ENCODE measurements at places on chromosomes 6 and 20.

- peak; percentile 83 for DNase-seq
Observed at GRCh38 chr6:32087574-32088486, 21.3 kb downstream of the TNXB start.

DNA sequence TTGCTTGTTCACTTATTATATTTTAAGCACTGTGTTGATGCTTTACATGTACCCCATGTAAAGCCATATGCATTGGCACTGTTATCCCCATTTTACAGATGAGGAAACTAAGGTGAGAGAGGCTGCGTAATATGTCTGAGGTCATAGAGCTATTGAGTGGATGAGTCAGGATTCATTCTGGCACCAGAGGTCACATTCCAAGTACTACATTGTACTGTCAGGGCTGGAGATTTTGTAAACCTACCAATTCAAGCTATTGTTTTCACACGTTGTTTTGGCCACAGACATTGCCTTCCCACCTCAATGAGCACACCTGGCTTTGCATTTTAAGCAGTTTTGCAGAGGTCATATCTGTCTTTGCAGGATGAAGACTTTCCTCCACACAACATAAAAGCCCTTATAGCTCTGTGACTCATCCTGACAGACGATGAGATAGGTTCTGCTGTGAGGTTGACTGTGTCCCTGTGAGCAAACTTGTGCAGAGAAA, 33.2 kb downstream of the ANKS1A start:
- no peak for DNase-seq

DNA sequence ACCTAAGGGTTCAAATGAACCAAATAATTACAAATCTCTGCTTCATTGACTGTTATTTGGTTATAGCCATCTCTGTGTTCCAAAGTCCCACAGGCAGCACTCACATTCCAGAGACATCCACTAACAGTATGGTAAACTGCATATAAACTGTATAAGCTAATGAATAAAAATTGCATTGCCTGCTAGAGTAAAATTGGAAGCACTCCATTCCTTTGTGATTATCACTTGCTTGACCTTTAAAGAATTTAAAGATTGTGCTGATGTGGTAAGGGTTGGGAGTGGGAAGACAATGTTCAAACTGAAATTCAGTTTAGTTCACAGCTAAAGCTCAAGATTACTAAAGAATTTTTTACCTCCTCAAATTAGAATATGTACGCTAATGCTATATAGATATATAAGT, 31.0 kb upstream of the OSTM1 start:
- DNase-seq = no peak

- DNase-seq = no peak
Observed at GRCh38 chr6:924661-925060, 231.7 kb upstream of the EXOC2 start.

GRCh38 chr6:148535976-148536375, 193.3 kb downstream of the SASH1 start:
- DNase-seq = no peak

DNA sequence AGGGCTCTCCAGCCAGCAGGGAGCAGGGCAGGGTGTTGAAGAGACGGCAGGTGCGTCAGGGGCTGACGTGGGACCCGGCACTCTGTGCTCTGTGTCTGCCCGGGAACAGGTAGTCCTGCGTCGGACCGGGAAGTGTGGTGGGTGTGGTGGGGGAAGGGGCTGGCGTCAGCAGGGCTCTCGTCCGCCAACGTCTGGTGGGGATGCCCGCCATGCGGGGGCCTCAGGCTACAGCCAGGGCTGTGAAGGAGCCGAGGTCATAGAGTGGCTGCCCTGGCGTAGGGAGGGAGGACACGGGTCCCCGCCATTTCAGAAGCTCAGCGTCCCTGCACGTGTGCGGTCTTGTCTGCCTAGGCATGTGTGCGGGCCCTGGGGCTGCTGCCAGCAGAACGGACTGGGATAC, 25.3 kb downstream of the DNAJC5 start:
- DNase-seq = peak; percentile 16

- no peak for DNase-seq
Observed at GRCh38 chr6:72149715-72150114, 263.4 kb downstream of the RIMS1 start.

DNA sequence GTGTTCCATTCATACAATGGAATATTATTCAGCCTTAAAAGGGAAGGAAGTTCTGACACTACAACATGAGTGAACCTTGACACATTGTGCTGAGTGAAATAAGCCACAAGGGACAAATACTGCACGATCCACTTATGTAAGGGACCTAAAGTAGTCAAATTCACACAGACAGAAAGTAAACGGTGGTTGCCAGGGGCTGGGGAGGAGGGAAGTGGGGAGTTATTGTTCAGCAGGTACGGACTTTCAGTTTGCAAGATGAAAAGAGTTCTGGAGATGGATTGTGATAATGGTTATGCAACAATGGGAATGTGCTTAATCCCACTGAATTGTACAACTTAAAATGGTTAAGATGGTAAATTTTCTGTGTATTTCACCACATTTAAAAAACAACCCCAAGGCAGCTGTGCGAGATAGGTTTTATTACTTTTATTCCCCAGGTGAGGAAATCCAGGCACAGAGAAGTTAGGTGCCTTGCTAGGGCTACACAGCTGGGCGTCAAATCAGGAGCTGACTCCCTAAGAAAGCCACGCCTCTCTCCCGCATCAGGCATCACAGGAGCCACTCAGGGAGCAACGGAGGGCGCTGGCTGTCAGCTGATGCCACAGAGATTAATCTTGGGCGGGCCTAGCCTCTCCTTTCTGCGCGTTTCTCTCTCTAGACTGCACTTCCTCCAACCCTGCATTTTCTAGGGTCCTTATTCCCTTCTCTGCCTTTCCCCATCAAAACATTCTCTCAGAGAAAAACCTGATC, 9.3 kb upstream of the TRAF3IP2 start:
- no peak for DNase-seq

DNA sequence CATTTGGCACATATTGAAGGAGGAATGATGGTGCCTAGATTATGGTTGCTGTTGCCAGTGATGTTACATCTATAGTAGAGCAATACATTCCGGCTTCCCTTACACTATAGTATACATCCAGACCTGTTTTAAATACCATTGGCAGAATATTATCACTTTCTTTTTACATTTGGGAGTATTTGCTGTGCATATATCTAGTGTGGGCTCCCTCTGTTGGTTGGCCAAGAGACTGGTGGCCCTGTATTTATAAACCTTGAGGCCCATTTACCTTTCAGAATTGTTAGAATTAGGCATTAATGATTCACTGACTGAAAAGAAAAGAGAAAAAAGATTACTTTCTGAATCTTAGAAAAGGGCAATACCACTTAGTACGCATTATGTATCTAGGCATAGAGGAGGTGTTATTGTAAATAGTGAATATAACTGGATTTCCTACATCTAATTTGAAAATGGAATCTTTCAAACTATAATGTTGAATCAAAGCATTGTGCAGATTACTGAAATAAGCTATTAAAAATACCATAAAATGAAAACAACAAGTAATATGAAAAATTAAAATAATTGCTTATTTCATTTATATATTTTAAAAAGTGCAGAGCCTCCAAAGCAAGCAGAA, 628.8 kb upstream of the MAN1A1 start:
- DNase-seq = peak; percentile 13

DNA sequence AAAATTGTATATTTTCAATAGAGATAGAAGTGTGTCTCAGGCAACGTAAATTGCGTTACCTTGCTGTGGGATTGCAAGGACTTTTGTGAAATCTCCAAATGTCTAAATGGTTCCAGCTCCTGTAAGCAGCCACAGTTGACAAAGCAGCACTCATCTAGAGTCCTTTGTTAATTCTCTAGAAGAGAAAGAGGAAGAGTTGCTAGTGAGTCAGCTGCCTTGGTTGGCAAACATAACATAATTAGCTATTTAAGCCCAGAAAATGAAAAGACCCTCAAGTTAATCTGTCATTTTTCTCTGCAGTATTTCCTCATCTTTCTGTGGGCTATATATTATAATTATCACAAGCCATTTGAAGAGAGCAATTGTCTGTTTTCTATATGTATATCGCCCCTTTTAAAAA, 66.4 kb upstream of the FABP7 start:
- DNase-seq = no peak

DNA sequence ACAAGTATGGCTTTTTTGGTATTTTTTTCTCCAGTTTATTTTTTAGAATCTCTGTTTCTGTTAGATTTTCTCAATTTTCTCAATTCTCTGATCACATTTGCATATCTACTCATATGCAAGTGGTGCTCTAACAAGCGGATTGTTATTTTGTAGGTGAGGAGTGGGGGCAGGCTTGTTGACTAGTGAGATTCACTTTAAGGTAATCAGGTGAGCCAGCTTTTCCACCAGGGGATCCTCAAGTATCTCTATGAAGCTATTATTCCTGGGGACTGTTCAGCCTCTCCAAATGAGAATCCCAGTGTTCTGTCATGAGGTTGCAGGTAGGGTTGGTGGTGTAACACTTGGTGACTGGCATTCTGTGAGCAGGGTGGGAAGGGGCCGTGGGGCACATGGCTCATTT, 274.3 kb upstream of the FERMT1 start:
- no peak for DNase-seq

DNA sequence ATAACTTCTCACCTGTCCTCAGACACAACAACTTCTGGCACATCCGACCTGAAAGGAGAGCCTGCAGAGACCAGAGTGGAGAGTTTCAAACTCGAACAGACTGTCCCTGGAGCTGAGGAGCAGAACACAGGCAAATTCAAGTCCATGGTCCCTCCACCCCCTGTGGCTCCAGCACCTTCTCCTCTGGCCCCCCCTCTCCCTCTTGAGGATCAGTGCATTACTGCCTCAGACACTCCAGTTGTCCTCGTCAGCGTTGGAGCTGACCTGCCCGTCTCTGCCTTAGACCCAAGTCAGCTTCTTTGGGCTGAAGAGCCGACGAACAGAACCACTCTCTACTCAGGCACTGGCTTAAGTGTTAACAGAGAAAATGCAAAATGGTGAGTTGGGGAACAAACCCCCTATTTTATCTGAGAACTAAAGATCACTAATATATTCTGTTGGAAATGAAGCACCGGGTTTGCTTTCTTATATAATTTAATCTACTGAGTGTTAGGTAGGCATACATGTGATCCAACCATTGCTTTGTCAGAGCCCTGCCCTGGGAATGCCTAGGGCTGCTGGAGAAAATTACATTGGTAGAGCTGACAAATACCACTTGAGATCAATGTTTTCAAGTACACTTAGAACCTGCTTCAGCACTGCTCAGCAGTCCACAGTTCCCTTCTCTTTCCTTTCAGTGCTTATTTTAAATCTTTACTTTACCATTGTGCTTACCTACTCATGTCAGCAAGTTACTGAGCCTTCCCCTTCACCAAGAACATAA, 77.5 kb upstream of the LTV1 start:
- no peak for DNase-seq

DNA sequence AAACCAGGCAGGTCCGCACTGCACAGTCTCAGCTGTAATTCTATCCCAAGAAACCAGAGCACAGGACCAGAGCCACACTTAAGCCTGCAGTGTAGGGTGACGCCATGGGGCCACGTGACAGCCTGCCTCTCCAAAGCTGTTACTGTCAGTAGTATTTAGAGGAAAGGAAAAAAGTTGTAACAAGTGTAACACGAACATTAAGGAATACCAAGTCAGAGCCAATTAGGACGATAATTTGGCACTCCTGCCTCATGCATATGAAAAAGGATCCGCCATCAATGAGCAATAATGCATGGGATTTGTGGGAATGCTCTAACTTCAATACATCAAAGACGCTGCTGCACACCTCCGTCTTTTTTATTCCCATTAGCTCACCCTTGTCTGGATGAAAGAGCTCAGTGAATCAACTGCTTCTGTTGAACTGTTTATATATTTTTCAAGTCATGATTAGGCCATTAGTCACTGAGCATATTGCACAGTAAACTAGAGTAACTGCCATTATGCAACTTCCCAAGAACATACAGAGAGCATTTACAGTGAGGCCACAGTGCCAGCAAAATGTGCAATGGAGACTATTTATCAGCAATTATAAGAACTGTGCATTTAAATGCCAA, 79.9 kb downstream of the ATXN1 start:
- DNase-seq = no peak

DNA sequence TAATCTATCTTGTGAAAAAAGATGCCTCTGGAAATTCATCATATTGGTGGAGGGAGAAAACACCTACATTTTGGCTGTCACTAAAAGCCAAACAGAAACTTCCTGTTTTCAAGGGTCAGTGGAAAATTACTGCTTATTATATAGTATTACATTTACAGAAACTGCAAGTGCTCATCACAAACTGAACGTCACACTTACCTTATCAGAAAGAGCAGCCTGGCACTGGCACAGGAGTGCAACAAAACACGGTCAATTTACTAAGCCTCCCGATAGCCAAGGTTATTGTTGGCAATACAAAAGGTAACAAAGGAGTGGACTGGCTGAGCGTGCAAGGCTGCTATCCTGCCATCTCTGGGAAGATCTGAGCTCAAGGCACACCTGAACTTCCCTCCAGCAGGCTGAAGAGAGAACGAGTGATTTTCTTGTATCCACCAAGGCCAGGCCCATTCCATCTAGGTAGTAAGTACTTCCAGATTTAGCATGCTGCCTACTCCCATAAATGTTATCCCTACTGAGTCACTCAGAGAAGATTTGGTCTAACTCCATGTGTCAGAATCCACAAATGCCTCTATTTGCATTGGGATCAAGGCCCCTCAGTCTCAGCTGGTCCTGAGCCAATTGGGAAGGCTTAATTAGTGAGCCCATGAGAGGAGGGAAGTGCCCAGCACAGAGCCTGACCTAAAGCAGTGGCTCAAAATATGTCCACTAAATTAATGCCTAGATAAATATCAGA, 399.8 kb downstream of the BTBD9 start:
- peak; percentile 23 for DNase-seq

- DNase-seq = no peak
Observed at GRCh38 chr6:26243752-26244151, 121.2 kb upstream of the BTN3A2 start.

DNA sequence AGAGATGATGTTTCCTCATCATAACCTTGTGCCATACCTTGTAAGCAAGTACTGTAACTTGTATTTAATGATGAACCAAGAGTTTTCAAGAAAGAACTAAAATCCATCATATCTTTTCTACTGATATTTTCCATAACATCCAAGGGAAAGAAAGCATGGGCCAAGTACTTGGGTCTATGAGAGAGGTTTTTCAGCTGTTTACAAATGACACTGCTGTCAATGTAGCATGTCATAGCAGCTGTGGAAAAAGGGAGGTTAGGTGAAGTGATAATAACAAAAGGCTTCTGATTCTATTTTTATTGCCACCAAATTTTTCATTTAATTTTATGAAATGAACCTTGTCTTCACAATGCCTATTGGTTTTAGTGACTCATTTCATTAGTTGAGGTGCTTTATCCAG, 482.3 kb downstream of the LMBRD1 start:
- no peak for DNase-seq

- DNase-seq = no peak
Observed at GRCh38 chr20:45119556-45120266, 4.6 kb downstream of the WFDC12 start.

DNA sequence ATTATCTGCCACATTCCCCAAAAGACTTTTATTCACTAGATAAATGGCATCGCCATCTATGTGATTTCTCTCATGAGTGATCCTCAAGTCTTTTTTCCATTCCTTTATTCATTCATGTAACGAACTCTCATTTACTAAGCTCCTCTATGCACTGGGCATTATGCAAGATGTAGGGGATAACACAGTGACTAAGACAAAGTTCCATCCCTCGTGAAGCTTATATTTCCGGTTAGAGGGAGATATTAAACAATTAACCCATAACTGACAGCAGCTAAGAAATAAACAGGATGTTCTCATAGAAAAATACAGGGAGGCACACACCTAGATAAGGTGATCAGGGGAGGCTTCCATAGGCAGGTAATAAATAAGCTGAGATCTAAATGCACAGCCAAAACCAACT, 17.2 kb upstream of the PREX1 start:
- no peak for DNase-seq

- no peak for DNase-seq
Observed at GRCh38 chr6:32862725-32863124, 8.7 kb downstream of the PSMB9 start.
